CD4-positive, alpha-beta T cell treated with Interleukin-15 for 4 hours (primary cell): ENCODE measurements at places on chromosomes 7 and 10.

- no peak for DNase-seq
Observed at GRCh38 chr10:784403-785088, 95.1 kb upstream of the DIP2C start.

GRCh38 chr7:156892821-156893706 lies at the start of gene LMBR1:
TSS of gene LMBR1 (minus strand) at chr7:156893183. CDS start at chr7:156892993, 190 bp downstream.
- DNase-seq = peak; percentile 95

DNA sequence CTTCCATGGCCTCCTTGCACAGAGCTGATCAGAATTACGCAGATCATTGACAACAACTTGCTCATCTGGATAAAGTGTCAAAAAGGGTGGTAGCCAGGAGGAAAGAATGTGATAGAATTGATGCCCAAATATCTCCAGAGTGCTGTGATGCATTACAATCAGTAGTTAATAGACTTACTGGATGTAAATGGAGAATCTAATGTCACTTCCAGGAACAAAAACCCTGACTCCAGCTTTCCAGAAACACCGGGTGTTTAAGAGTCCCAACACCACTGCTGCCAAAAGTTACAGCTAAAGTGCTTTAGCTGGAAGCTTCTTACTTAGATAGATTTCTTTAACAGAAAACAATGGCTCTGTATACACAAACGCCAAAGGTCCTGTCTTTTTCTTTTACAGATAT lies 25.7 kb upstream of the OSBPL3 start:
- no peak for DNase-seq

- no peak for DNase-seq
Observed at GRCh38 chr7:2947058-2947780, 96.4 kb downstream of the CARD11 start.

DNA sequence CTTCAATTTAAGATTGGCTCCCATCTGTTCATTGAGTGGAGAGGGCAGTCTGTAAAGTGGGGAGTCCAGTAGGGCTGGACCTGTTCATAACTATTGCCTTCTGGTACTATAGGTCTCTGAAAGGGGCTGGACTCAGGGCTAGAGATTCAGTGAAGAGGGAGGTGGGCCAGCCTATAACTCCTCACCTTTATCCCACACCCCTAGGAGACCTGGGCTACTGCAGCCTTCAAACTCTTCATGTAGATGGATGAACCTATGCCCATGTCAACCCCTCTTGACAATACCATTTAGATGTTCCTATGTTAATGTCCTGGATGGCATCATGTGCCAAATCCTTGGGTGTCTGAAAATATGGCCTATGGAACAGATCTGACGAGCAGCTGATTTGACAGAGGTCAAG lies 22.0 kb downstream of the MBL2 start:
- DNase-seq = no peak

DNA sequence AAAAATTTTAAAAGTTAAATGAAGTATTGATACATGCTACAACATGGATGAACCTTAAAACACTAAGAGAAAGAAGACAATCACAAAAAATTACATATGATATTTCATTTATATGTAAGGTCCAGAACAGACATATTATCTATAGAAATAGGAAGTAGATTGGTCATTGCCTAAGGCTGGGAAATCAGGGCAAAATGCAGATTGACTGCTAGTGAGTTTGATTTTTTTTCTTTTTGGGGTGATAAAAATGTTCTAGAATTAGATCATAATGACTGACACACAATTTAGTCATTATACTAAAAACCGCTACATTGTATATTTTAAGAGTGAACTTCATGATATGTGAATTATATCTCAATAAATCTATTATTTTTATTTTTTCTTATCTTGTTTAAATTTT lies 88.3 kb downstream of the CPEB3 start:
- DNase-seq = no peak

DNA sequence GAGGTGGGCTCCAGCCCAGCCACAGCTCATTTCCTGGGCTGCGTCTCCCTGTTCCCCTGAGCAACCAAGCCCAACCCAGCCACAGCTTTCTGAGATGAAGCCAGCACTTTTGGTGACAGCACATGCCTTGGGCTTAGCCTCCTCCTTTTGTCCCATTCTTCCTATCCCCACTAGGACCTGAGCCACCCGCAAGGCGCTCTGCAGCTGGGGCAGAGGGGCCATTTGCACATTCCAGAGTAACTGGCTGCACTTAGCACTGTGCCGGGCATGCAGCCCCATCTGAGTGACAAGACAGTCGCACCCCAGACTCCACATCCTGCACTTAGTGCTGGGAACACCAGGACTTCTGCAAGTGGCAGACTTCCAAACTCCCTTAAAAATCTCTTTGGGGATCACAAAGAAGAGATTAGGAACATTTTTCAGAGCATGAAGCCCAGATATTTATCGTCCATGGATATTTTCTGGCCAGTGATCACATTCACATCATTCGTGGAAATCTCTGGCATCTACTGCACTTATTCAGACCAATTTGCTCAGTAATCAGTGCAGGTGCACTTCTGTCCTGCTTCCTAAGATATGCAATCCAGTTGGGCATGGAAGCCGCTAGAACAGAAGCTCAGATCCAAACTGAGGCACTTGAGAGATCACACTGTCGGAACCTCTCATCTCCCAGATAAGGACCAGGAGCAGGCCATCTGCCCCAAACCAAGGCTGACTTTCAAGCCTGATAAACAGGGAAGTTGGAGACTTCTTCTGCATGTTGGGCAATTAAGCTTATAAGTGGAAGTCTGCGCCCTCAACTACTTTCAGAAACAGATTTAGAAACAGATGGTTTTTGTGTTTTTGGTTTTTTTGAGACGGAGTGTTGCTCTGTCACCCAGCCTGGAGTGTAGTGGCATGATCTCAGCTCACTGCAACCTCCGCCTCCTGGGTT lies 26.4 kb downstream of the CHST15 start:
- DNase-seq = no peak

- no peak for DNase-seq
Observed at GRCh38 chr10:33600381-33600780, 265.9 kb upstream of the NRP1 start.

GRCh38 chr10:31147210-31147608 lies 115.5 kb upstream of the ZNF438 start:
- DNase-seq = no peak

DNA sequence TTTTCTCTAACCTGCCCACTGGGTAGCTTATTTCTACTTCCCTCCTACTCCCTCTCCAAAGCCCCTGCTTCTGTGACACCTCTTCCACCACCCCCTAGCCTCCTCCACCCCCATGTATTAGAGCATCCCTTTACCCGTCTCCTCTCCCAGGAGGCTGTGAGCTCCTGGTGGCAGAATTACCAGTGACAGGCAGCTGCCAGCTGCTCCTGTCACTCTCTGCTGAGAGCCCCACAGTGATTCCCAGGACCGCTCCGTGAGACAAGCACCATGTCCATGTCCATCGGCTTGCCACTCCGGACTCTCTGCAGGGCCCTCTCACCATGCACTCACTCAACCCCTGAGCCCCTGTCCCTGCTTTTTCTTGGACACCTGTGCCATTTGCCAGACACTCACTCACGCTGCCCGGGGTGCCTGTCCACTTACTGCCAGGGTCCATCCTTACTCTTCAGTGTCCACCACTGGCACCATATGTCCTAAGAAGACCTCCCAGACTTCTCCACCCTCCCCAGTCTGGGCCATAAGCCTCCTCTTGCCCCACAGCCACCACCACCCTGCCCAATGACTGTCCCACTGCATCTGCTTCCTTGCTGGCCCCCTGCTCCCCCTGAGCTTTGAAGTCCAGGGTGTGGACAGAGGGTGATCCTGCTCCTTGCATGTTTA lies 9.8 kb downstream of the WDFY4 start:
- no peak for DNase-seq

- DNase-seq = no peak
Observed at GRCh38 chr7:72015136-72015535, 397.0 kb downstream of the CALN1 start.

GRCh38 chr10:133072196-133072595 lies 15.5 kb upstream of the ADGRA1 start:
- no peak for DNase-seq

GRCh38 chr7:36309301-36309700 lies 80.4 kb upstream of the ANLN start:
- DNase-seq = no peak

DNA sequence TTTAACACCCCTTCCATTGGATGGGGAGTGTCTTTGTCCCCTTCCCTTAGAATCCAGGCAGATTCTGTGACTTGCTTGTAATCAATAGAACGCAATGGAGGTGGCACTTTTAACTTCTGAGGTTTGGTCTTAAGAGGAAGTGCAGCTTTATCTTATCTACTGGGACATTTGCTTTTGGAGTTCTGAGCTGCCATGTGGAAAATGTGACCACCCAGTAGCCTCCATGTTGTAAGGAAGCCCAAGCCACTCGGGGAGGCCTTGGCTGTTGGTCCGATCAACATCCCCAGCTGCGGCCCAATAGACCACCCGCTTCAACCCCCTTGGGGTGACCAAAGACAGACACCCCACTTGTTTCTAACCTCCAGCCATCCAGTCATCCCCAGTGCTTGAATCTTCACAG lies 86.3 kb upstream of the FAM171A1 start:
- DNase-seq = no peak

DNA sequence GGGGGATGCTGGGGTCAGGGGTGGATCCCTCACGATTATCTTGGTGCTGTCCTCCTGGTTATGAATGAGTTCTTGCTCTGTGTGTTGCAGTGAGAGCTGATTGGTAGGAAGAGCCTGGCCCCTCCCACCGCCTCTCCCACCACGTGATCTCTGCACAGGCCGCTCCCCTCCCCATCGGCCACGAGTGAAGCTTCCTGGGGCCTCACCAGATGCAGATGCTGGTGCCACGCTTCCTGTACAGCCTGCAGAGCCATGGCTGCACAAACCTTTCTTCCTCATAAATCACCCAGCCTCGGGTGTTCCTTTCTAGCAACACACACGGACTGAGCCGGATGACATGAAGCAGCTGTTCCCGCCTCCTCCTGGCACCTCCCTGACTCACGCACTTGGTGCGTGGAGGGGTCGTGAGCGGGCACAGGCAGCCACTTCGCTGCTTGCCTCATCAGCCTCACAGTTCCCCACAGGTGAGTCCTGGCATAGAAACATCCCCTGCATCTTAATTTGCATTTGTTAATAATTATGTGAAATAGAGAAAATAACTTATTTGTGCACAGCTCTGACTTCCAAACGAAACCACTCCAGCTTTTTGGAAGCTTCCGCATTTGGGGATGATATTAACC lies 210.8 kb downstream of the ADARB2 start:
- no peak for DNase-seq

DNA sequence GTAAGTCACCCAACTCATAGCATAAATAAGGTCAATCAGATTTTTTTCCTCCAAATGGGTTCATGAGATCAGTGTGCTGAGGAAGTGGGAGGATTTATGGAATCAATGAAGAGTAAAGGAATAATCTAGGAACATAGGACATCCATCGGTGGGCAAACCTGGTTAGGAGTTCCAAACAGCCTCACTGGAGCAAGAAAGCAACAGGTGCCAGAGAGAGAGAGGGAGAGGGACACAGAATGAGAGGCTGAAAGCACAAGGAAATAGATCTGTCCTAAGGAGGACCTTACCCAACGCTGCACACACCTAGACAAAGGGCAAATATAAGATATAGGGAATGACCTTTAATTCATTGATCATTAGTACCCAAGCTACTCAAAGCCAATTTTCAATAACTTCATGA lies 119.5 kb upstream of the ANKRD1 start:
- no peak for DNase-seq

GRCh38 chr7:158322616-158323530 lies 264.8 kb downstream of the PTPRN2 start:
- DNase-seq = no peak

- no peak for DNase-seq
Observed at GRCh38 chr10:29265210-29265768, 23.6 kb upstream of the LYZL1 start.

GRCh38 chr7:50724526-50725520 lies 57.9 kb downstream of the GRB10 start:
- DNase-seq = no peak

GRCh38 chr10:17025444-17026295 lies 103.9 kb downstream of the CUBN start:
- peak; percentile 92 for DNase-seq

GRCh38 chr10:30583778-30584415 lies 45.7 kb downstream of the LYZL2 start:
- peak; percentile 6 for DNase-seq

GRCh38 chr10:76086761-76087639 lies 655.6 kb downstream of the LRMDA start:
- no peak for DNase-seq

DNA sequence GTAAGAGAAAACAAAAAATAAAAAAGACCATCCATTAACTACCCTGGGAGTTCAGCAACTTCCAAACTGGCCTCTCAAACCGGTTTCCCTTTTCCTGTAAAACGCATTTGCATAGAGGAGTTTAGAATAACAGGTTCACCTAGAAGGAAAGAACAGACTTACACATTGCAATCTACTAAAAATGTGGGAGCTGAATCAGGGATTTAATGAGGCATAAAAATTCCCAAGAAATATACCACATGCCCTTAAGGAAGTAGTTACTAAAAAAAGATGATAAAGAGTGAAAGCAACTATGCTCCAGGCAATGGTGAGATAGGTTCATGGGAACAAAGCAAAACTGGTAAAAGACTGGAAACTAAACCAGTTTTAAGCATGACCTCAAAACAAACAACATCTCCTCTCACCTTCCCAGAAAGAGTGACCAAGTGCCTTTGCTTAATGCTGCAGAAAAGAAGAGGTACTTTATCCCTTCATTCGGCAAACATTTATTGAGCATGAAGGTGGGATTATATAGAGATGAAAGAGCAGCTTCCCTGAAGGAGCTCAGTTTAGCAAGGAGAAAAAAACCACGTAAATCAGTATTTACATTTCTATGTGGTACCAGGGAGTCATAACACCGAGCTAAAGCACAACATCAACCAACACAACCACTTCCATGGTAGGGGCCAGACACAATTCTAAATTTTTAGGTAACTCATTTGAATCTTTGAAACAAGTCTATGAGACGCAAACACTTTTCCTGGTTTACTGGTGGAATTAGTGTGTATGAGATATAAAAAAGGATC lies 152.8 kb downstream of the SGMS1 start:
- DNase-seq = no peak

DNA sequence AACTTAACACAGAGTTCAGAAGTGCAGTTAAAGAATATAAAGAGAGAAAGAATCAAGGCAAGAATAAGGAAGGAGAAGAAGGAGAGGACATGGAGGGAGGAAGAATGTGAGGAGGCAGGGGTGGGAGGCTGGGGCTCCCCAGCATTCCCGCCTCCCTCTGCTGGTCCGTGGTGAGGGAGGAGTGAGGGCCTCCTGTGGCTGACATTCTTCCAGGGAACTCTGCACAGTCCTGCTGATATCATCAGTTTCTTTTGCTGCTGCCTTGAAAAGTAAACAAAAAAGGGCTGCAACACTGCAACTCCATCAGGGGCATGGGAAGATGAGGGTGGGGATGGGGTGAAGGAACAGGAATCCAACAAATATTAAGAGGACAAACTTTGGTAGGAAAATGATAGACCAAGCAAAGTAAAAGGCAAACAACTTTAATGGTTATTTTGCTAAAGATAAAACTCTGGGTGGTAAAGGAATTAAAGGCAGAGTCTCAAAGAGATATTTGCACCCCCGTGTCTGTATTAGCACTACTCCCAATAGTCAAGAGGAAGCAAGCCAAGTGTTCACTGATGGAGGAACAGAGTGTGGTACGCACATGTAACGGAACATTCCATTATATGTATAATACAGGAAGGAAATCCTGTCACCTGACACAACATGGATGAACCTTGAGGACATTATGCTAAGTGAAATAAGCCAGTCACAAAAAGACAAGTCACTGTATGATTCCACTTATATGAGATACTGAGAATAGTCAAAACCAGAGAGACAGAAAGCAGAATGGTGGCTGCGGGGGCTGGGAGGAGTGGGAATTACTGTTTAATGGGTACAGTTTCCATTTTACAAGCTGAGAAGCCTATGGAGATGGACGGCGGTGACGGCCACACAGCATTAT lies 8.0 kb upstream of the SPOCK2 start:
- DNase-seq = no peak
